Activated CD4-positive, alpha-beta memory T cell treated with anti-CD3 and anti-CD28 coated beads, Interleukin-2, amount 10 ng/mL, durations not matched to agents 7 days and 5 days (primary cell): ENCODE measurements at places on chromosomes 5 and 9. TPM values are rescaled to one million over a fixed set of nuclear protein-coding genes. Genes with fewer than 3 reads are reported as not detected.

TMEM232 gene
- 1.1 TPM for total RNA-seq

SH3GL2 gene
- not detected for total RNA-seq

PCDHGA4 gene
- 0.08 TPM for total RNA-seq

NUTM2F gene
- total RNA-seq: not detected

PAM gene
- 45.8 TPM for total RNA-seq

FNIP1 gene
- 27.8 TPM for total RNA-seq

PDZD2 gene
- total RNA-seq: not detected

SH3TC2 gene
- not detected for total RNA-seq

MZB1 gene
- total RNA-seq: 48.1 TPM

NDUFAF2 gene
- 21.1 TPM for total RNA-seq

TUSC1 gene
- total RNA-seq: not detected

CCDC192 gene
- total RNA-seq: not detected

ZNF883 gene
- total RNA-seq: 0.30 TPM

FLT4 gene
- 0.38 TPM for total RNA-seq

IL13 gene
- 36.6 TPM for total RNA-seq

ST8SIA4 gene
- 72.1 TPM for total RNA-seq

GNA14 gene
- total RNA-seq: not detected

CAVIN4 gene
- 0.18 TPM for total RNA-seq

IFNK gene
- total RNA-seq: not detected

CDKN2B gene
- total RNA-seq: 3.4 TPM

BTNL9 gene
- total RNA-seq: not detected

C9orf57 gene
- total RNA-seq: not detected

OR2Y1 gene
- total RNA-seq: not detected

TLE1 gene
- total RNA-seq: 0.53 TPM

ZBED3 gene
- 0.85 TPM for total RNA-seq

MTX3 gene
- 22.8 TPM for total RNA-seq

FGF1 gene
- not detected for total RNA-seq

CDX1 gene
- total RNA-seq: not detected

TMEM171 gene
- not detected for total RNA-seq

CARD9 gene
- 0.55 TPM for total RNA-seq

PCDHB10 gene
- total RNA-seq: not detected
